NCI-H510A (cell line): ENCODE measurements at places on chromosomes 1 and 21.

GRCh38 chr1:228650141-228650540 lies 85.1 kb upstream of the RHOU start:
- no peak for DNase-seq

DNA sequence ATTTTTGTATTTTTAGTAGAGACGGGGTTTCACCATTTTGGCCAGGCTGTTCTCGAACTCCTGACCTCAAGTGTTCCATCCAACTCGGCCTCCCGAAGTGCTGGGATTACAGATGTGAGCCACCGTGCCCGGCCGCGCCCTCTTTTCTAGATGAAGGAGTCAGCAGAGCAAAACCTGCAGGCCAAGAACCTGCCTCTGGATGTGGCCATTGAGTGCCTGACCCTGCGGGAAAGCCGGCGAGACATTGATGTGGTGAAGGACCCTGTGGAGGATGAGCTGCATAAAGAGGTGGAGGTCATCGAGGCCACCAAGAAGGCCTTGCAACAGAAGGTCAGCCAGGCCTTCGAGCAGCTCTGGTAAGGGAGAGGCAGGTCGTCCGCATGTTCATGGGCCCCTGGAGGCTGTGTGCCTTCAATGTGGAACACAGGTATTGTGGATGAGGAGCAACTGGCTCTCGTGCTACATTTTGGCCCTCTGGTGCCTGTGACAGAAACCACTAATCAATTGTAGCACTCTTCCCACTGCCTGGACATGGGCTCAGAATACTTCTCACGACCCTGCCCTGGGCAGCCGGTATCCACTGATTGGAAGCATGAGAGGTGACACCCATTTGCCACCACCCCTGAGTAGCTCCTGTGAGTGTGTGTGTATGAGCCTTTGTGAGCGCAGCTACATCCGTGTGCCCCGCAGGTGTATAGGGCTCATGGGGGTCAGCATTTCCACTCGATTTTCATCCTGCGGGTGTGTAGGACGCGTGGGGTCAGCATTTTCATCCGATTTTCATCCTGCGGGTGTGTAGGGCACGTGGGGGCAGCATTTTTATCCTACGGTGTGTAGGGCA lies 2.0 kb downstream of the TEKT2 start:
- DNase-seq, result no peak

GRCh38 chr1:223331929-223332328 lies 32.0 kb downstream of the SUSD4 start:
- DNase-seq, result no peak

DNA sequence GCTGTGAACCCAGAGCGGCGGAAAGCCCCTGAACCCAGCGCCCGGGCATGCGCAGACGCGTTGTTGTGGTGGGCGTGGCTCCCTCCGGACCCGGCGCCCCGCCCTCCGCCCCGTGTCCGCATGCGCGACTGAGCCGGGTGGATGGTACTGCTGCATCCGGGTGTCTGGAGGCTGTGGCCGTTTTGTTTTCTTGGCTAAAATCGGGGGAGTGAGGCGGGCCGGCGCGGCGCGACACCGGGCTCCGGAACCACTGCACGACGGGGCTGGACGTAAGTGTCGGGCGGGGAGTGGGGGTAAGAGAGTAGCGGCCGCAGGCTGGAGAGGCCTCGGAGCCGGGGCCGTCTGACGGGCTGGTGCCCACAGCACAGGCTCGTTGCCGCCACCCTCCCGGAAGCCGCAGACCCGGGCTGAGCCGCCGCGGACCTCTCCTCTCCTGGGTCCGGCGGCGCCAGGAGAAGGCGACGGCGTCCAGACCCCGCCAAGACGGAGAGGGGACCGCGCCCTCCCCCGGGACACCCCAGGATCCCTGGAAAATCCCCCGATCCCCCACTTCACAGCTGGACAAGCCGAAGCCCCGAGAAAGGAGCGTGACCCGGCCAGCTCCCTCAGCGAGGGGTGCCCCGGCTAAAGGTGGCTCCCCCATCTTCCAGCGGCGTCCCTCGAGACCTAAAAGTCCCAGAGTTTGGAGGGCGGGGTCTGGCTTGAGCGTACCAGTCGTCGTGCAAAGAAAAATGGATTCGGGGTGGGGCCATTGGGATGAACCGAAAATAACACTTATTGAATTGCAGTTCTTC lies at the start of gene TMEM50A:
TMEM50A (plus strand) TSS at position 147 of the 794 bp plus-strand sequence. CDS start 2,153 bp downstream, outside the sequence.
- DNase-seq, result peak; percentile 34

DNA sequence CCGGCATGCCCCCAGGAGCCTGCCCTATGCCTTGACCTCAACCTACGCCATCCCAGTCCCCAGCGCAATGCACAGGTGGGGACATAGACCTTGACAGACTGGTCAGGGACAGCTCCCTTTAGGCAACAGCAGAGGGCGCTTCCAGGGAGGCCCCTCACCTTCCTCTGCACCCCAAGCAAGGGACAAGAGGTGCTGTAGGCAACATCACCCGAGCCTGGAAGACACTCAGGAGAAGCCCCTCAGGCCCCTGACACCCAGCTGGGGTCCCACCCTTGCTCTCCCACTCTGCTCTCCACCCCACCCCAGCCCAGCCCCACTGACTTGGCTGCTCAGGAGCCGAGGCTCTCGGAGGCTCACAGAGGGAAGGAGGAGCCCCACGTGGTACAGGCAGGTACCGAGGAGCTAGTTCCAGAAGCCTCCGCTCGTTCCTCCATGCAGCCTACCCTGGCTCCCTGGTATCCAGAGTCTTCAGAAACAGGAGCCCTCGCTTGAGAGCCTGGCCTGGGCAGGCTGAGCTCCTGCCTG lies 2.4 kb upstream of the WNT3A start:
- no peak for DNase-seq

DNA sequence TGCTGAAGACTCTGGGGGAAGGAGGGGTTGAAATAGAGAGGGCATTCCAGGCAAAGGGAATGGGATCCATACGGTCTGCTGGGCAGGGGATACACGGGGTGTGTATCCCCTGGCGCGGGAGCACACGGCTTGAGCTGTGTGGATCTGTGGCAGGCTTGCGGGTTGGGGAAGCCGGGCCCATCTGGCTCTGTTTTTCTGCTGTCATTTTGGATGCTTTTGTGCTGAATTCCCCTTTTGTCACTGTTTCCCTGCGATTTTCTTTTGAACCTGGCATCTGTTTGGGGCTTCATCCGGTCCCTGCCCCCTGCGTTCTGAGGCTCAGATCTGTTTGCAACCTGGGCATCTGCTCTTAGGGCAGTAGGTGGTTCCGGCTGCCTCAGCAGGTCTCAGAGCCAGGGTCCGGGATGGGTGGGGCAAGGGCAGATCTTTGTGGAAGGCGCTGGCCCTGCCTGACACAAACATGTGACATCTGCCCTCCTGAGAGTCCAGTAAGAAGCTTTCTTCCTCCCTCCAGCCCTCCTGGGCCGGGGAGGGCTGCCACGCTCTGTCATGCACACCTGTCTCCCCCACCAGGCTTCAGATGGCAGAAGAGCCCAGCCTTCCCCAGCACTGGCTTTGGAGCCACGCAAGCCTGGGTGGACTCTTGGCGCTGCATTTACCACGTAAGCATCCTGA lies 84.0 kb downstream of the IGSF21 start:
- no peak for DNase-seq

DNA sequence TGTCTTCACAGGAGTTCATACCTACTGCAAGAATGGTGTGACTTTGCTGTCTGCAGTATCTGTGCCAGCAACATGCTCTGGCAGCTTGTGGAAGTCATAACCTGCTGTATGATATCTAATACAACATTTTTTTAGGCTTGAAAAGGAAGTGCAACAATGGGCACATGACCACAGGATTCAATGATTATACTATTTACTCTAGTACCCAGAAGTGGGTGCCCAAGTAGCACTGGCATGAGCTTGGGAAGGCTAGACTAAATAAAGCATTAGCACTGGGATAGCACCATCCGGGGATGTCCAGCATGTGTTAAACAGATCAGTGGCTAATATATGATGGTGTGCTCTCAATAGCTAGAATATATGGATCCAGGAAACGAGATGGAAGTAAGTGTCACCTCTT lies 98.6 kb upstream of the PDE4B start:
- DNase-seq, result no peak

DNA sequence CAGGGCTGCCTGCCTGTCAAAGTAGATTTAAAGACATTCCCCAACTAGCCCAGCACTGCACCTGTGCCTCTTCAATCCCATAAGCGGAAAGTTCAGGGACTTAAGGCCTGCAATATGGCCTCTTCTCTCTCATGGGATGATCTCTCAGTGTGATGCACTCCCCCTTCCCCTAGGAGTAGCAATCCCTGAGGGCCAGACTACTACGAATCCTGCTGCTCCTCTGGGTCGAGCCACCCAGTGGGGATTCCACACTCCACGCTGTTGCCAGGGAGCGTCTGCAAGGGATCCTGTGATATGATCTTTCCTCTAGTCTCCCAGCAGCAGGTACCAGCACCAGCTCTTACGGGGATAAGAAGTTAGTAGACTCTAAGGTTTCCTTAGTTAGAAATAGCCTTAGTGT lies 13.2 kb upstream of the OR6N2 start:
- no peak for DNase-seq

DNA sequence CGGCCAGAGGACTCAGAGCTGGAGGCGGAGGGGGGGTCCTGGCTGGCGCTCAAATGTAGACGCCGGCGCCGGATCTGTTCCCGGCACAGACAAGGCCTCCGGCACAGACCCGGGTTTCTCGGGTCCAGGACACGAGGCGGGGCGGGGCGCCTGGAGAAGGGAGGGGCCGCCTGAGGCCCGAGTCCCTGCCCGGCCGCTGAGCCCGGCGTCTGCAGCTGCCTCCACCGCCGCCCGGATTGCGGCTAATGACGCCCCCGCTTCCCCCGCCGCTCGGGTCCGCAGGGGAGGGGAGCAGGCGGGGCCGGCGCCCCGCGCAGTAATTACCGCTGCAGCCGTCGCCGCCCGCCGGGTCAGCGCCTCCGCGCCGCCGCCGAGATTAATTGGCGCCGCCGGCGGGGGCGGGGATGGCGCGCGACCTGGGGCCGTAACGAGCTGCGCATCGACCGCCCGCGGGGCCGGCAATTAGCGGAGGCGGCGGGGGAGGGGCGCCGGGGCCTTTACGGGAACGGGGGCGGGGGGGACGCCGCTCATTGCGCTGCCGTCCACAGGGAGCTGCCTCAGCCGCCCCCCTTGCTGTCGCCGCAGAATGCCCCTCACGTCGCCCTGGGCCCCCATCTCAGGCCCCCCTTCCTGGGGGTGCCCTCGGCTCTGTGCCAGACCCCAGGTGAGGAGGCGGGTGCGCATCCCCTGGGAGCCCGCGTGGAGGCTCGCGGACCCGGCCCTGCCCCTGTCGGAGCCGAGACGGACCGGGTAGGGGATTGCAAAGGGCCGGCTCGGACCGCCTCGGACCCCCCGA lies 17.3 kb downstream of the NOC2L start:
- peak; percentile 85 for DNase-seq

DNA sequence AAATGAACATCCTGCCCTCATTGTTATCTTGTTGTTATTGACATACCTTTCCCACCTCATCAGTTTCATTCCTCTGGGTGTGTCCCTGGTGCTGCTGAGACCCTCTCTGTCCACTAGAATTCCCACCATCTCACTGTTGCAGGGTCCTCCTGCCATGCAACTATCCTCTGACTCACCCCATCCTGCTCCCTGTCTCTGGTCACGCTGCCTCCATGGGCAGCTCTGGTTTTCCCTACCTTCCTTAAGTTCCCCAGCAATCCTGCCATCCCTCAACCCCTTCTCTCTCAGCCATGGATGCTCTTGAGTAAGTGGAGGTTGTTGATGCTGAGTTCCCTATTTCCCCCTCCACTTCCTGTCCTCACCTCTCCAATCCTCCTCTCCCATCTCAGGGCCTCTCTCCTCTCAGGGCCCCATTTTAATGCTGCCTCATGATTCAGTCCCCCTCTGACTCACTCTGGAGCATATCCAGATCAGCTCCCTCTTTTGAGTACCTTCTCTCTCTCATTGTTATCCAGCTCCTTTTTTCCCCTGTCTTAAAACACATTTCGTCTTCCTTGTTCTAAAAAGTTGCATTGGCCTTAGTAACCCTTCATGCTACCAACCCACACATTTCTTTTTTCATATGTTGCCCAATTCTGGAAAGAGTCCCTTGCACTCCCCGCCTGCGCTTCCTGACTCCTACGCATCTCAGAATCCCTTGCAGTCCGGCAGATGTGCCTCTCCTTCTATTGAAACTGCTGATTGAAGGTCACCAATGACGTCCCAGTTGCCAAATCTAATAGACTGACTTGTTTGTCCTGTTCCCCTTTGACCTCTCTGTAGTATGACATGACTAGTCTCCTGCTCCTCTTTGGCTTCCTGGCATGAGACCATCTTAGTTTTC lies 92.0 kb downstream of the CNIH3 start:
- DNase-seq, result no peak

DNA sequence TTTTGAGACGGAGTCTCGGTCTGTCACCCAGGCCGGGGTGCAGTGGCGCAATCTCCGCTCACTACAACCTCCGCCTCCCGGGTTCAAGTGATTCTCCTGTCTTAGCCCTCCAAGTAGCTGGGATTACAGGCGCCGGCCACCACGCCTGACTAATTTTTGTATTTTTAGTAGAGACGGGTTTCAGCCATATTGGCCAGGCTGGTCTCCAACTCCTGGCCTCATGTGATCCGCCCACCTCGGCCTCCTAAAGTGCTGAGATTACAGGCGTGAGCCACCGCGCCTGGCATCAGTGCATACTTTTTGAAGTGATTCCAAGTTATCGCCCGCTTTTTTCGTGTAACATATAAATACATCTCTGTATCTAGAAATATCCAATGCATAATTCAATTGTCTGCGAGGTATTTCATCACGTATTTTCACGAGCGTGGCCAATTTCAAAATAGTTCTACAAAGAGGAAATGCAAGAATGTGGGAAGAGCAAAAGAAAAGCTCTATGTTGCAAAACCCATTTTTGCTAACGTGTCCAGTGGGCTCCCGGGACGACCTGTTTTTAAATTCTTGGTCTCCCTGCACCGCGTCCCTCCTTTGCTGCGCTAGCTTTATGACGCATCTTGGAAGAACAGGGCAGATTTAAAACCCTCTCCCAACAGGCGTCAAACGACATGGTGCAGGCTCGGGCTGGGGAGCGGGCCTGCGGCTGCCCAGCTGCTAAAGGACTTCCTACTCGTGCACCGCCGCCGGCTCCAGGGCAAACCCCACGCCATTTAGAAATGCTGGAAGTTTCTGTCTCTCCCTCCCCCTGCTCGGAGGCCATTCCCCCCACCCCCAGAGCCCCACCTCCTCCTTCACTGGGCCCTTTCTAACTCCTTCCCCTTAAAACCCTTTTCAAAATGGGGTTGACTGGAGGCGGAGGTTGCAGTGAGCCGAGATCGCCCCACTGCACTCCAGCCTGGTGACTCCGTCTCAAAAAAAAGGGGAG lies 923 bp upstream of the IFNGR2 start:
- no peak for DNase-seq

GRCh38 chr1:200506471-200506870 lies 96.6 kb upstream of the ZNF281 start:
- no peak for DNase-seq

GRCh38 chr1:111476761-111477309 lies 3.1 kb downstream of the C1orf162 start:
- no peak for DNase-seq
